ENCODE measurements at places on chromosomes 12 and 14.

GRCh38 chr14:54738009-54738408 is 164.6 kb downstream of the GCH1 start:
- no peak for DNase-seq

DNA sequence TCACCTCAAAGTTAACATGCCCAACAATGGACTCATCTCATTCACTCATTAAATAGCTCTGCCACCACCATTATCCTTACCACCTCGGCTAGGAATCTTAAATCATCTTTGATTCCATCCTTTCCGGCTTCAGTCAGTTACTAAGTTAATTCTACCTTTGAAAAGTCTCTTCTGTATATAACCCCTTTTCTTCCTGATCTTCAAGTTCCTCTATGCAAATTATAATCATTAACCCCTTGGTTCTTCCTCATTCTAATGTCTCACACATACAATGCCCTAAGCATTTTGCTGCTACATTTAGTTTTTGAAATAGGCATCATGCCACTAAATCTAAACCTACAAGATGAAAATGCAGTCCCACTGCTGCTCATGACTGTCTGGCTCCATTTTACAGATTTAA is 51.6 kb downstream of the ATP2B1 start:
- no peak for DNase-seq

- no peak for DNase-seq
Measured at GRCh38 chr14:82655770-82656169, 1122.1 kb upstream of the SEL1L start.

DNA sequence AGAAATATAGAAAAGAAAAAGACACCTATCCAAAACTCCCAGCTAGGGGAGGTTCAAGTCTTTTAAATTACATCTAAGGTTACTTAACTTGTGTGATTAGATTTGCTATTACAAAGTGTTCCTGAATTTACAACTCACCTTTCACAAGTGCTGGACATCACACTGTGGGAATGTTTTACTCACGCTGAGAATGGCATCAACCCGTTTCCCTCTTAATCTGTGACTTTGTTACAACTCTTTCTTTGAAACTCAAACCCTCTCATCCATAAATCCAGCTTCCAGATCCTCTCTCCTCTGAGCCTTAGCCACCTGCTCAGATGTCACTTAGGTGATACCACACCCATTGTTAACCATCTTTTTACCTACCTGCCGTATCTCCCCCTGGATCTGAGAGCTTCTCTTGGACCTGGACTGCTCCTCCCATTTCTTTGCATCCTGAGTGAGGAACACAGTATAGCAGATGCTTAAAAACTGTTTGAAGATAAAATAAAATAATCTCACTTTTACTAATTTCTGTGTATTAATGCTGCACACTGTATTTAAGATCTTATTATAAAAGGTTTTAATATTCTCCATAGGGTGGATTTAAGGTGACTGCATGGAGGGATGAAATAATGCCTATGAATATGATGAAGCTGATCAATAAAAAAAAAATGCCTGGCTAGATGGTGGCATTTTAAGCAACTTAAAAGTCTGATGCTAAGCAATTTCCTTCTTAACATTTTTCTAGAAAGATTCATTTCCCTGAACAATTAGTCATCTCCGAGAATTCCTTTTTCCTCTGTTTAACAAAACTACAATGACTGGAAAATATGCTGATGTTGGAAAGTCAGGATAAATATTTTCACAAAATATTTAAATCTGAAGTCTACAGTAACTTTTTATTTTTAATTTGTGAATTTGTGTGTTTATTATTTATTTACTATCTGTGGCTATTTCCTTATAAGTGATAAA is 39.1 kb upstream of the NAP1L1 start:
- no peak for DNase-seq

- no peak for DNase-seq
Measured at GRCh38 chr12:57213763-57214397, 2.7 kb upstream of the NXPH4 start.

DNA sequence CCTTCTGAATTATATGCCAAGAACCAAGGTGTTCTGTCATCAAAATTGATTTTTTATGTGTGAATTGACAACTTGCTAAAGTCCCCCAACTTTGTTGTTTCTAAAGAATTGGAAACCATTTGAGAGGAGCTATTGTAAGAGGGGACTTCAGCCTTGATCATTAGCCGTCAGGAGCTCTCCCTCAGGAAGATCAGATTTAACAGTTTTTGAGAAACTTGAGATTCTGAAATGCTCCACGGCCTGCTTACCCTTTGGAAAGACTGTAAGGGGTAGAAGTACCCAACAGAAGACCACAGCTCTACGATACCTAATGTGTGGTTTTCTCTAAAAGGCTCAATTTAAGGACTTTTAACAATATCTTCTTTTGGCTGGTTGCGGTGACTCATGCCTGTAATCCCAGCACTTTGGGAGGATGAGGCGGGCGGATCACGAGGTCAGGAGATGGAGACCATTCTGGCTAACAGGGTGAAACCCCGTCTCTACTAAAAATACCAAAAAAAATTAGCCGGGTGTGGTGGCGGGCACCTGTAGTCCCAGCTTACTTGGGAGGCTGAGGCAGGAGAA is 51.1 kb downstream of the BAZ2A start:
- no peak for DNase-seq

- DNase-seq: no peak
Measured at GRCh38 chr14:81256289-81256960, 35.7 kb upstream of the GTF2A1 start.

DNA sequence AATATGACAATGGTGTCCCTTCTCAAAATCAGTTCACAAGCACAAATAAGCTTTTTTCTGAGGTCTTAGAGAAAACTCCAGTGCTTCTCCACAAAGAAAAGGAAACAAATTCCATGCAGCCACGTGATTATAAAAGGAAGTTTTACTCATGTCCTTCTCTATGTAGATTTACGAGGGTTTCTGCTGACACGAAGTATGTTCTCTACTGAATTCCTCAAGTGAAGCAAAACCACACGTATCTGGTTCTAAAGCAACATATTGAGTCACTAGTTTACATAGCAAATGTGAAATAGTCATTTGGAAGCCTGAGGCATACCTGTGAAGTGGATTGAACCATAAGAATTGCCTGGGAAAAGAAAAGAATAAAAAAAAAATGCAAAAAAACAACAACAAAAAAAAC is 31.9 kb downstream of the BMP4 start:
- DNase-seq: no peak

DNA sequence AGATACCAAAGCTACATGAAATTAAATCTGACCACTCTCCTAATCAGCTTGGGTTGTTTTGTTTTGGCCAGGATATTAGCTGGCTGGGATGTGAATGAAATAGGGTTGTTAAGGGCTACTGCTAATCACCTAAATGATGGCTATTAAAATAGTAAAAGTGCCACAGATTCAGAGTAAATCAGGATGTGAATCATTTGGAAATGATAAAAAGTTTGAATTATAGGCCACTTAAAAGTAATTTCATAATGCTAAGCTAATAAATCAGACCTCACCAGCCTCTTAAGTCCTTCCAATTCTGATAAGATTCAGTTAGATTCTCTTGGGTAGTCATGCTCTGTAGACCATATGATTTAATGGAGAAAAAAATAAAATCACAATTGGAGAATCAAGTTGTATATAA is 12.0 kb downstream of the HELB start:
- DNase-seq: no peak

All from cortex of kidney (tissue), 1 donor.